Ascending aorta (tissue), 2 donors: ENCODE measurements at places on chromosomes 4 and X. TPM values are rescaled to one million over a fixed set of nuclear protein-coding genes. Genes with fewer than 3 reads are reported as not detected.

The GNL3L gene
- total RNA-seq: 15.4 TPM

The KDR gene
- 22.9 TPM for total RNA-seq

The GUCY1A1 gene
- total RNA-seq: 37.1 TPM

The HUWE1 gene
- 135 TPM for total RNA-seq

The CFAP99 gene
- total RNA-seq: not detected

The RBM46 gene
- total RNA-seq: not detected

The UFSP2 gene
- total RNA-seq: 8.6 TPM

The GPR173 gene
- total RNA-seq: 2.1 TPM

DNA sequence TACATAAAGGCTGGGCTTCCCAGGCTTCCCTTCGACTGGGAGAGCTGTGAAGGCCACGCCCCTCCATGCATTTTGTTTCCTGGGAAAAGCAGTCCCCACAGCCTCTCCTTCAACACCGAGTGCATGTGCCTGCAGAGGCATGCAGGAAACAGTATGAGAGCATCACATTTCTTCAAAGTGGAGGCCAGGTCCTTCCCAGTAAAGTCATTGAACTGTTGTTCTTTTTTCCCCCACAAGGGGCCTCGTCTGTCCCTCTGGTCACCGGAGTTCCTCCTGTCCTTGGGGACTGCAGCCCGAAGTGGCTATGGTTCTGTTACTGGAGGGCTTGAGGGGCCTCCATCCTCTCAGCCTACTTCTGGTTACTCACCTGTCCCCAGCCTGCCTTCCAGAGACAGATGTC lies 56.0 kb downstream of the RAI2 start:
- no peaks in the 10 kb centered on the region for H3K36me3 ChIP-seq
- H3K4me1 ChIP-seq: no peaks in the 10 kb centered on the region

DNA sequence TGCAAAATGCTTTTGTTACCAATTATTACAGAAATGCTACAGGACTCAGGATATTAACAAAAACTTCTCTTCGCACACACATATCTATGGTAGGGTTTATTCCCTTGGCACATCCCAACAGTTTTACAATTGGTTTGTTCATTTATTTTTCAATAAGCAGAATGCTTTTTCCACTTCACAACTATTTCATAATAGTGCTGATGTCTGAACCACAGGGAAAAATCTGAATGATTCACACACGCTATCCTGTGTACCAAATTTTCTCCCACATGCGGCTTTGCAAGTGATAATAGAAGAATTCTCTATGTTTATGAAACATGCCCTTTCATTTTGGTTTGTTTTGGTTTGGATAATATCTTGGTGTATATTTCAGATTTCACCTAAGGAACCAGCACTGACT lies 725.7 kb upstream of the TENM3 start:
- no peaks in the 10 kb centered on the region for H3K36me3 ChIP-seq
- DNase-seq: no peak
- H3K4me1 ChIP-seq: no peaks in the 10 kb centered on the region
- no peaks in the 10 kb centered on the region for H3K27me3 ChIP-seq
- H3K4me3 ChIP-seq: no peak overlapping the region
- no peak overlapping the region for H3K27ac ChIP-seq

GRCh38 chr4:165379678-165380064 lies 863 bp downstream of the CPE start:
- H3K36me3 ChIP-seq: no peaks in the 10 kb centered on the region
- H3K4me1 ChIP-seq: peaks cover 17% of the 10 kb centered on the region
- DNase-seq: no peak
- H3K4me3 ChIP-seq: peak overlapping the region; percentile 75
- peak overlapping the region; percentile 87 for H3K27ac ChIP-seq

GRCh38 chr4:16118090-16118489 lies 34.3 kb upstream of the PROM1 start:
- H3K4me3 ChIP-seq: no peak overlapping the region
- H3K27ac ChIP-seq: no peak overlapping the region
- no peaks in the 10 kb centered on the region for H3K27me3 ChIP-seq
- DNase-seq: no peak
- no peaks in the 10 kb centered on the region for H3K4me1 ChIP-seq

GRCh38 chr4:101370663-101371210 lies 23.4 kb upstream of the PPP3CA start:
- H3K27me3 ChIP-seq: no peaks in the 10 kb centered on the region
- no peak overlapping the region for H3K4me3 ChIP-seq
- H3K4me1 ChIP-seq: no peaks in the 10 kb centered on the region

GRCh38 chrX:65741823-65742222 lies 74.4 kb downstream of the MSN start:
- H3K27me3 ChIP-seq: no peaks in the 10 kb centered on the region
- H3K4me3 ChIP-seq: no peak overlapping the region
- no peak for DNase-seq
- peaks cover 54% of the 10 kb centered on the region for H3K36me3 ChIP-seq
- H3K27ac ChIP-seq: no peak overlapping the region
- H3K4me1 ChIP-seq: no peaks in the 10 kb centered on the region

DNA sequence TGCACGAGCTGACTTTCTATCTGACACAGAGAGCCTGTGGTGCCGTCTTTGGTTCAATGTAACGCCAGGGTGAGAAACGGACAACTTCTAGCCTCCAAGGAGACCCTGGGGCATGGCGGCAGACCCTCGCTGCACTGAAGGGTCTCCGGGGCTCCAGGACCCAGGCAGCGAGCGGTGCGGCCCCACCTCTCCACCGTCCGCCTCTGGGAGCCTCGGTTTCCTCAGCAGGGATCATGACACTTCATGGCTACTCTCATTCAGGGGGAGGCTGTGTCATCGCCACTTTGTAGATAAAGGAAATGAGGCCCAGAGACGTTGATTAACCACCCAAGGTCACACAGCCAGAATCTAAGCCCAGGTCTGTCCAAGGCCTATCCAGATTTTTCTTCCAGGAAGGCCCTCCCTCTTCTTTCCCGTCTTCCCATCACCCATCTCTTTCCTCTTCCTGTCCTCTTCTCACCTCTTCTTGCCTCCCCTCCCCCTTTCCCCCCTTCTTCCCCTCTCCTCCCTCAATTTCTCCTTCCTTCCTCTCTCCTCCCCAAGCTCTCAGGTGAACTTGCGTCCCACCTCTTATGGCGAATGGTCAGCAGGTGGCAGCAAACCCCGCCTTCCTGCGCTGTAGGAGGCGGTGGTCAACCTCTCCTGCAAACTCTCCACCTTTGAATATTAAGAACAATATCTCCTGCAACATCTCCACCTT lies 69.3 kb upstream of the HMX1 start:
- no peaks in the 10 kb centered on the region for H3K27me3 ChIP-seq
- DNase-seq: no peak
- H3K4me1 ChIP-seq: no peaks in the 10 kb centered on the region

- H3K27ac ChIP-seq: no peak overlapping the region
- no peak overlapping the region for H3K4me3 ChIP-seq
- H3K4me1 ChIP-seq: no peaks in the 10 kb centered on the region
- H3K27me3 ChIP-seq: no peaks in the 10 kb centered on the region
- DNase-seq: no peak
Measured at GRCh38 chrX:101619364-101619763, 1.6 kb upstream of the ARMCX6 start.

DNA sequence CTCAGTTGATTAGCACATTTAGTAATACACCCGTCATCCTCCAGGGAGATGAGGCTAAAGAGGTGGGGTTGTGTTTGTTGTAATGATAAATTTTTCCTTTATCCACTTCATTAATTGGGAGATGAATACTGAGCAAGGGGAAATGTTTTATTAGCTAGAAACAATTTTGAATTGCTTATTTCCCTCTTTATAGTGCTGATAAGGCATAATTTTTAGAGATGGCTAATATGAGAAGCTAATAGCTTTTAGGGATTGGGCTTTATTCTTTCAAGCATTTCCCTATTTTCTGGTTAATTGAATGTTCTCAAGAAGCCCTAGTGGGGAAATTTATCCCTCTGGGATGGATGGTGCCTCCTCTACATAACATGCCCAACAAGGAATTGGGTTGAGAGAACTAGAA lies 365.2 kb upstream of the IGFBP7 start:
- H3K4me1 ChIP-seq: no peaks in the 10 kb centered on the region
- no peaks in the 10 kb centered on the region for H3K36me3 ChIP-seq
- no peak overlapping the region for H3K4me3 ChIP-seq
- H3K27me3 ChIP-seq: no peaks in the 10 kb centered on the region
- no peak for DNase-seq

DNA sequence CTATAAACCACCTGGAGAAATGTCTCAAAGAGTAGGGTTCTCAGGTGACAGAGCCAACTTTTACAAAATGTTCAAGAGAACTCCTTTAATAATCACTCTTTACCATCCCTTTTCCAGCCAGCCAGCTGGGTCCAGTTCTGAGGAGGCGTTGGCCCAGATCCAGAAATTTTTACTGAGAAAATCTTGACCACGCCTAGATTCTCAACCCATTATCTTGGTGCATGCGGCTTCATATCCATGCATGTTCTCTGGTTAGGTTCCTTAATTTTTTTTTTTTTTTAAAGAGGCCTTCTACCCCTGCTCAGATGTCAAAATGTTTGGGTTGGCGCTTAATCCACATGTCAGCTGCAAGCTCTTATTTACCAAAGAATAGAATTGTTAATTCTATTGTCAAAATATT lies 12.0 kb upstream of the MAP7D2 start:
- H3K27me3 ChIP-seq: no peaks in the 10 kb centered on the region
- DNase-seq: no peak

GRCh38 chrX:9374555-9374954 lies 90.3 kb upstream of the TBL1X start:
- DNase-seq: no peak
- H3K27me3 ChIP-seq: no peaks in the 10 kb centered on the region
- no peaks in the 10 kb centered on the region for H3K4me1 ChIP-seq
- no peak overlapping the region for H3K27ac ChIP-seq
- no peaks in the 10 kb centered on the region for H3K36me3 ChIP-seq

- DNase-seq: no peak
- H3K4me3 ChIP-seq: no peak overlapping the region
Measured at GRCh38 chrX:84153538-84153937, 34.5 kb downstream of the RPS6KA6 start.
